Activated CD8-positive, alpha-beta memory T cell treated with anti-CD3 and anti-CD28 coated beads for 24 hours (primary cell): ENCODE measurements at places on chromosomes 2 and 18.

GRCh38 chr2:23449413-23449812 lies 64.4 kb downstream of the KLHL29 start:
- no peak for DNase-seq

DNA sequence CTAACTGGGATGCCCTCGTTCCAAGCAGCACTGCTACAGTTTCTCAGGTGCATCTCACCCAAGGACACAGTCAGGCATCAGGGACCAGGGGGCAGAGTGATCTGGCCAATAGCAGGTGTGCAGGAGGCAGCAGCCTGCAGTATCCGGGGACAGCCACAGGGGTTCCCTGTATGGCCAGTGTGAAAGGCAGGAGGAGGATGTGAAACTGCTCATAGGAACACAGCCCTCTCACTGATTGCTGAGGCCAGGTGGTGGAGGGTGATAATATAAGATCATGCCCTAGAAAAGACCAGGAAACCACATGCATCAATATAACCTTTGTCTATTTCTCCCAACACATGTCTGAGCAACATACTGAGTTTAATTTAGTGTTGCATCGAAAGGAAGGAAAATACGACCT lies 112.7 kb upstream of the TACR1 start:
- no peak for DNase-seq

GRCh38 chr18:59264121-59264571 lies 9.1 kb downstream of the RAX start:
- DNase-seq: no peak

GRCh38 chr18:74171910-74172606 lies 23.7 kb downstream of the TIMM21 start:
- DNase-seq: no peak

DNA sequence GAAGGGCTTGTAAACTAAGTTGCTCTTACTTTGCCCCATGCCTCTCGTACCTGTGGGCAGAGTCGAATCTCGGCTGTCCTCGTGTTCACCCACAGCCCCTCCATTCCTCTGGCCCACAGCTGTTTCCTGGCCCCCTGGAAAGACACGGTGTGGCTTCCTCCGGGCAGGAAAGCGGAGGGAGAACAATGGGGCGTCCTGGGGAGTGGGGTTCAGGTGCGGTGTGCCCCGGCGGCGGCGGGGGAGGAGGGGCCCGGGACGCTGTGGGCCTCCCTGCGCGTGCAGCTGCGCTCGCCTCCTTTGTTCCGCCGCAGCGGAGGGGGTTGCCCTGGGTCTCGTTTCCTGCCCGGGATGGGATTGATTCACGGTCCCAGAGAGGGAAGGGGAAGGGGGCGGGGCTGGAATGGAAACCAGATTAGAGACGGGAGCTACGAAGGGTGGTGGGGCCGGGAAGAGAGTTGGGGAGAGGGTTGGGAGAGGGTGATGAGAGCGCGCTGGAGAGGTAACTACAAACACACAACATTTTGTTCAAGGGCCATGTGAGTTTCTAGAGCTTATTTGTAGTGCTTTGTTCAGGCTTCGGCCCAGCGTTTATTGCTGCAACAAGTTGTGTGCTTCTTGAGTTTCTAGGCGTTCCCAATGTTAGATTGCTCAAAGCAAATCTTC lies 796 bp downstream of the MYO1B start:
- peak; percentile 73 for DNase-seq

- DNase-seq: no peak
Observed at GRCh38 chr2:216653931-216654365, 20.7 kb downstream of the IGFBP2 start.

DNA sequence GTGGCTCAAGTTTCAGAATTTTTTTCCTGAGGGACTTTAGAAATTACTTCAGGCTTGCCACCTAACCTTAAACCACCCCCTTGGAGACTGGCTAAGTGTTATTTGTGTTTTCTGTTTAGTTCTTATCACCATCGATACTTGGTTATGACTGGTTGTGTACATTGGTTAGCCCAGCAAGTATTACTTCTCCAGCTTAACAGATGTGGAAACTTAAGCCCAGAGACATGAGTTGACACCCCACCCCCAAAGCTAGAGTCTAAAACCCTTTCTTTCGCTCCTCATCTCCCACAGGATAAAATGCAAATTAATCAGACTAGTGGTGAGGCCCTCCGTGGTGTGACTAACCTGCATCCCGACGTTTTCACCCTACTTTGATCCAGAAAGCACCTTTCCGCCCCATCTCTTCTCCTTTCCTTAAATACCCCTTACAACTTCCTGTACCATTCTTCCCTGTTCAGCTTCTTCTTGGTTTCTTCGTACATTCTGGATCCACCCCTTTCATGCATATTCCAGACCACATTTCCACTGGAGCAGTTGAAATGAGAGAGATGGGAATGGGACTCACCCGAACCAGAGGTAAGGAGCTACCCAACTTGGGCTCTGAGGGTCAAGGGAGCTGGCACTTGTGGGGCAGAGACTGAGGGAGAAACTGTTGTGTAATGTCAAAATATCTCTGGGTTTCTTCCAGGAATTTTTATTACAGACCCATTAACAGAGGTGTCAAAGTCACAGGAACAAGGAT lies 819 bp upstream of the MAP3K2 start:
- no peak for DNase-seq

- no peak for DNase-seq
Observed at GRCh38 chr2:31013301-31013700, 124.9 kb downstream of the GALNT14 start.

DNA sequence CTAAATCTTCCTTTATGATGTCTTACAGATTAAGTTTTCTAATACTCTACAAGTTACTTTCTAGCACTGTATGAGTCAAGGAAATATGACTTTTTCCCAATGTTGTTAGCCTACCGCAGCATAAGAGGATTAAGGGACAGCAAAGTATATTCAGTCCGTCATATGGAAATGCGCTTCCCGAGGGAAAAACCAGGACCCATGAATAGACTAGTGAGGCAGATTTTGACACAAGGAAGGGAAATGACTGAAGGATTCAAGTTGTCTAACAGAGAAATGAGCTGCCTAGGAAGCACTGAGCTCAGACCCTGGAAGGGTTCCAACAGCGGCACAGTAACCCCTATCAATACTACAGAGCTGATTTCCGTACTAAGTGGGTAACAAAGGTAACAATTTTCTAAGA lies 12.0 kb downstream of the SEPTIN10 start:
- DNase-seq: no peak

- DNase-seq: no peak
Observed at GRCh38 chr2:80459028-80459427, 154.5 kb upstream of the LRRTM1 start.

DNA sequence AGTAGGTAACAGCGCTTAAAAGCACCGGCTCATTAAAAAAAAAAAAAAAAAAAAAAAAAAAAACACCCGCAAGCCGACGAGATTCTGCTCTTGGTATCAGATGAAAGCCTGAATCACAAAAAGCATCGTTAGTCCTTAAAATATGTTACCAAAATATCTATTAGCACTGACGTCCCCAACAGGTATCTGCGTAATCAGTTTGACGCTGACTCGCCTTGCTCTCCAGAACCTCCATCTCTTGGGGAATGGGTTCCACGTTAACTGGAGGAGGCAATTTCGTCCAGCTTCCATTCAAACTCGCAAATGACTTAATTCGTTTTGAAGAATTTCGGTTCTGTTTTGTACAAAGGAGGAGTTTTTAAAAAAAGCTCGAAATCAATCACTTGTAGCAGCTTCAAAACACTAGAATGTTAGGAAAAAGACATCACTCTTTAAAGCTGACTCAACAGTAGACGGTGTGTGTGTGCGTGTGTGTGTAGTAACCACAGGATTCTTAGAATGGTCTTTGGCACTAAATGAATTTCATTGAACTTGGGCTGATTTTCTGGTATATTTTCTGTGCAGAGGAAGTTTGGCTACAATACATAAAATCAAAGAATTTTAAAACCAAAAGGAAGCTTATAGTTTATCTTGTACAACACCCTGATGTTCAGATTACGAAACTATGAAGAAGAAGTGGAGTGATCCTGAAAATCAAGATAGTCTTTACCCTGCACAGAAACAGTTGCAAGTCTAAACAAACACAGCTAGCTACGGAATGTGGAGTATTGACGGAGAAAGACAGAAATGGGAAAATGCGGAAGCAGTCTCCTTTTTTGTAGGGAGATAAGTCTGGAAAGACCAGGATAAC lies 1.1 kb upstream of the PGAP1 start:
- peak; percentile 71 for DNase-seq

DNA sequence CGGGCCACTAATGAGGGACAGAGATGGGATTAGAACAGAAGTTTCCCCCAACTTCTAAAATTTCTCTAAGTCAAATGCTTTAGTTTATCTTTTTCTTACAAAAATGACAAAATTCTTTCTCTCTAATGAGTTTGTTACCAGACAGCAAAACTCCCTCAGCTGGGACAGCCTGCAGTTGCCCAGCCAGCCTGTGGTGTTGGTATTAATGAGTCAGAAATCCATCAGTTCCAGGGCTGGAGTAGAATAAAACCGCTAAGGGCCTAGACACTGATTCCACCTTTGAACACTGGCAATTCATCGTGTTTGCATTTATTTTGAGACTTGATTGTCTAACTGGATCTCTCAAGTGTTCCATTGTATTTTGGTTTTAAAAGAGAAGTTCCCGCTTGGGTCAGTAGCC lies 38.3 kb upstream of the SMAD2 start:
- no peak for DNase-seq

GRCh38 chr2:122150524-122151280 lies 395.3 kb downstream of the TSN start:
- no peak for DNase-seq

- no peak for DNase-seq
Observed at GRCh38 chr2:40511661-40512213, 59.8 kb upstream of the SLC8A1 start.

- no peak for DNase-seq
Observed at GRCh38 chr2:239028253-239028619, 180.4 kb downstream of the TWIST2 start.

GRCh38 chr2:102033031-102033749 lies 41.4 kb downstream of the IL1R2 start:
- peak; percentile 65 for DNase-seq

DNA sequence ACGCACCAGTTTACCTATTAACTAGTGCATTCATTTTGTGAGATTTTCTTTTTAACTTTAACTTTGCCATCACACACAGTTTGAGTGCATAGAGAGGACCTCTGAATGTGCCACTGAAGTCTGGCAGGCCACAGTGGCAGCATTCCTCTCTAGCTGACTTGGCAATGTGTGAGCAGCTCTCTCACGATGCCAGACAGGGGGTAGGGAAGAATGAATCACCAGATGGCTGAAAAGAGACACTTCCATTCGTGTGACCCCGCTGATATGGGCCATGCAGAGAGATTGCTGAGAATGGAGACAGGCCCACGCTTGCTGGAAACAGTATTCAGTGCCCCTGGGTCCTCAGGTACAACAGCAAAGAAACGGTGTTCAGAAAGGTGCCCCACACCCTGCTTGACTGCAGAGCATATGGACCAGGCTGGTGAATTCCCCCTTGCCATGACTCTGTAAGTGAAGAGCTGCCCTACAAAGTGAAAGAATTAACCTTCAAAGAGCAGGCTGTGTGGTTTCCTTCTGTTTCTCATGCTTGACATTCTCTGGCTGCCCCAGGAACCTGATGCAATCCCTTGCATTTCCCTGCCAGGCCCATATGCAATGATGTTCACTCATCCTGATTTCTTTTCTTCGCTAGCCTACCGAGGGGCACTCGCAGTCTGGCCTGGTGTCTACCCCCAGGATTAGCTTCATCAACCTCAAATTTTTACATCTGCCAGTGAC lies 236.1 kb downstream of the CDH20 start:
- DNase-seq: no peak
